ENCODE measurements at places on chromosomes 4 and X.

DNA sequence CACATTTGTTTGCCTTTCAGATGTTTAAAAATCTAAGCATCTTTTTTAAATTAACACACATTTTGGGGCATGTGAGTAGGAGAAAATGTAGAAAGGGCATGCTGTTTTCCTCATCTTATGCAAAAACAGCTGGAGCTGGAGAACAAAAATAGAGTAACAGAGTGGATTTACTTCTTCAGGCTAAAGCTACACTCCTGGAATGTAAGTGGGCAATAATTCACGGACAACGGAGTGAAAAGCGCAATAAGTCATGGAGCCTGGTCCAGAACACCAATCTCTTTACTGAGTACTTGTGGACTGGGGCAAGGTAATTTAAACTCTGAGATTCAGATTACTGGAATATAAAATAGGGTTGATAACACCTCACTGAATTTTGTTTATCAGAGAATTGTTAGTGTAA is 1018.8 kb upstream of the HS3ST1 start:
- no peak for DNase-seq

DNA sequence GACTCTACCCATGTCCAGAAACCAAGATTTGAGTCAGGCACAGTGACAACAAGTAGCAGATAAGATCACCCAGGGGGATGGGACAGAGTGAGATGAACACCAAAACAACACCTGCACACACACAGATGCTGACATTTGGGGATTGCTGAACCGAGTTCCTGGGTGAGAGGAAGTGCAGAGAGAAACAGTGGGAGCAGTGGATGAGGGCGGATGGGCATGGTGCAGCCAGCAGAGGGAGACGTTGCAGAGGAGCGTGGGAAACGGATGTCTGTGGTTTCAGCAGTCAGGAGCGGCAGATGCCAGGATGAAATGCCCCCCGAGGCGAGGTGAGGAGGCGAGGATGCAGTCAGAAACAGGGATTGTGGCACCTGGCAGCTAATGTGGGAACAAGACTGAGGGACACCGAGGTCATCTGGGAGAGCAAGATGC is 78.6 kb upstream of the STS start:
- no peak for DNase-seq

DNA sequence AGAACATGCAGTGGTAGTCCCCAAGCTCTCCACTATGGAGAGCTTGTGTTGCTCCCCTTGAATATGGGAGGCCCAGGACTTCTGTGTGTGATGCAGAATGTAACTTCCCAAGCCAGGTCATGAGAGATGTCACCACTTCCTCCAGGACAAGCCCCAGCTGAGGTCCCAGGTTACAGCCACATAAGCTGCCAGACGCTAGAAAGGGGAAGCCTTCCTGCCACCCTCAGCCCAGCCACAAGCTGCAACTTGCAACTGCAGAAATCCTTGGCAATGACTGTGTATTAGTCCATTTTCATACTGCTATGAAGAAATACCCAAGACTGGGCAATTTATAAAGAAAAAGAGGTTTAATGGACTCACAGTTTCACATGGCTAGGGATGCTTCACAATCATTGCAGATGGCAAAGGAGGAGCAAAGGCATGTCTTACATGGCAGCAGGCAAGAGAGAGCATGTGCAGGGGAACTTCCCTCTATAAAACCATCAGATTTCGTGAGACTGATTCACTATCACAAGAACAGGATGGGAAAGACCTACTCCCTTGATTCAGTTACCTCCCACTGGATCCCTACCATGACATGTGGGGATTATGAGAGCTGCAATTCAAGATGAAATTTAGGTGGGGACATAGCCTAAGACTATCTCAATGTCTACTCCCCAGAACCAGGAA is 91.5 kb upstream of the DHX15 start:
- no peak for DNase-seq

DNA sequence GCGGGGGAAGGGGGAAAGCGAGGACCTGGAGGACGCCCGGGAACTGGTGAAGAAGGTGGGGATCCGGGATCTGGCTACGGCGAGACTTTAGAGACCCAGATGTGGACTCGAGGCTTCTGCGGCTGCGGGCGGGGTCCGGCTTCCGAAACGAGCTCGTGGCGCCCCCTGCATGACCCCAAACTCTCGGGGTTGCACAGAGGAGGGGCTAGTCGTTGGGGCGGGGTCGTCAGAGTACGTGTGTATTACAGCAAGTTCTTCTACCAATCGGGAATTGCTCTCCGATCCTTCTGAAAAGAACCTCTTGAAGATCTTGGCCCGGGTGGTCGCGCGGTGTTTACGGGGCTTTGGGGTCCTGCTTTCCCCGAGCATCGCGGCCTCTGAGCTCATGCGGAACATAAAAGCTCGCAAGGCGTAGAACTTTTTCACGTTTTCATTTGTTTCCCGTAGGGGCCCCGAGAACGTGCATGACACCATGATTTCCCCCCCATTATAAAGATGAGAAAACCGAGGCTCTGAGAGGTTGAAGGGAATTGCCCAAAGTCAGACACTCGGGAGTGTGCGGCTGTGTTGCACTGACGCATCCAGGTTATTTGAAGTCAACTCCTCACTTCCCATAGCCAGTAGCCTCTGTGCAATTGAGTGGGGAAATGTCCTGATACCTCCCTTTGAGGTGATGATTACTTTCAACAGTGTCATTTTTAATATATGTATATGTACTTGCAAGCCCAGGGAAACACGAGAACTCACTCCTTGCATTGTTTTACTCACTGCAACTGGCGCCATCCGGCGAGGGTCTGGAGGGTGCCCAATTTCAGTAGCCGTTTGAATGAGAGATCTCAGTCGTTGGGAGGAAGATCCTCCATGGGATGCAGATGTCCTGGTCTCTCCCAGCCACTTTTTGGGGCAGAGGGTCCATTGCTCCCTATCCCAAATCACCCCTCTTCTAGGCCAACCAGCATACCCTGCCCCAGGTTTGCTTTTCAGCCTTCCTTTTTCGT is at the start of gene BEND4:
Gene BEND4 (minus strand): TSS at position 149 of the 998 bp plus-strand sequence. CDS start 512 bp downstream, outside the sequence.
- no peak for DNase-seq

- no peak for DNase-seq
Observed at GRCh38 chr4:48203819-48204218, 65.8 kb downstream of the TEC start.

GRCh38 chrX:1153940-1154339 is 58.5 kb downstream of the CRLF2 start:
- DNase-seq = no peak

- DNase-seq = no peak
Observed at GRCh38 chr4:36303426-36304137, 22.2 kb downstream of the DTHD1 start.

GRCh38 chr4:166662266-166662843 is 571.9 kb downstream of the SPOCK3 start:
- DNase-seq = no peak

DNA sequence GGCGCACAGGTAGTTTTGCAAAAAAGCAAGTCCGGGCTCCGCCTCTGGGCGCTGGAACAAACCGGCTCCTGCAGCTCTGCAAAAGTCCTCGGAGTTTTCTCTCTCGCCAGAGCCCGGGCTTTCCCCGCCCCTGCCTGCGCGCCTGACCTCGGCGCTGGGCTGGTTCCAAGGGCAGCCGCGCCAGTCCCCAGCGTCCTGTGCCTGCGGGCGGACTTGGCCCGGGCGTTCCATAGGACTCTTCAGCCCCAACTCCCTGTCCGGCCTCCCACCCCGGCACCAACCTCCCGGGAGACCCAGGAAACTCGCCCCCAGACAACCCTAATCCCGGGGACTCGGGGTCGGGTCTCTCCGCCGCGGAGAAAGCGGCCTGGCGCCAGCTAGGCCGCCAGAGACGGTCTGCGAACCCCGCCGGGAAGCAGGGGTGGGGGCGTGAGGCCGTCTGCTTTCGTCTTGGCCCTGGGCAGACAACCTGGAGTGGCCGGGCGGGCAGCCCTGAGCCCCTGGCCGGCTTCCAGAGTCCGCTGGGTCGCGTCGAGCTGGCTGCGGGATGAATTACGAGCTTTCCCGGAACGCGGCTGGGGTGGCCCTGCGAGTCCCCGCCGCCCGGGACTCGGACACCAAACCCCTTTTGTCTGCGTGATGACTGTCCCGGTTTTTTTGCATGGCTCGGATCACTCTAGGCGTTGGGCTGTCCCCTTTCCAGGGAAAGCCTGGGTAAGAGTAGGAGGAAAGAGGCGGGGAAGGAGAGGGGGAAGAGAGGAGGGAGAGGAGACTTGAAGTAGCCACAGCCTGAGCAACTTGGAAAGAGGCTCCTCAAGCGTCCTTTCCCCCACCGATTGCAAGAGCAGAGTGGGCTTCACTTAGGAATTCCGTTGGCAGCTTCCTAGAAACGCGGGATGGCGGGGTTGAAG is 916 bp downstream of the MXRA5 start:
- no peak for DNase-seq

- no peak for DNase-seq
Observed at GRCh38 chr4:87121341-87122065, 98.9 kb downstream of the KLHL8 start.

DNA sequence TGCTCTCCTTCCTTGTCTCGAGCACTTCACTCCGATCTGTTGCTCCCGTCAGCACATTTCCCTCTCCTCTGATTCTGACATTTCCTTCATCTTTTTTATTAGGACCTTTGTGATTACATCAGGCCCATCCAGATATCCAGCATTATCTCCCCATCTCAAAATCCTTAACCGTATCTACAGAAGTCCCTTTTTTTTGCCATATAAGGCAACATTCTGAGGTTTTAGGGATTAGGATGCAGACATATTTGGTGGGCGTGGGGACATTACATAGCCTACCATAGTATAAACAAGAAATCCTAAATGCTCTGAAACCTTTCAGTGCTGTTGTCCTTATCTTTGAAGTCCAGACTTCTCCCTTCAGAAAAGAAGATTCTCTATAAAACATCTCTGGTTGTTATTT is 505.0 kb upstream of the PITX2 start:
- no peak for DNase-seq

GRCh38 chr4:150305995-150306394 is 227.8 kb downstream of the DCLK2 start:
- no peak for DNase-seq

DNA sequence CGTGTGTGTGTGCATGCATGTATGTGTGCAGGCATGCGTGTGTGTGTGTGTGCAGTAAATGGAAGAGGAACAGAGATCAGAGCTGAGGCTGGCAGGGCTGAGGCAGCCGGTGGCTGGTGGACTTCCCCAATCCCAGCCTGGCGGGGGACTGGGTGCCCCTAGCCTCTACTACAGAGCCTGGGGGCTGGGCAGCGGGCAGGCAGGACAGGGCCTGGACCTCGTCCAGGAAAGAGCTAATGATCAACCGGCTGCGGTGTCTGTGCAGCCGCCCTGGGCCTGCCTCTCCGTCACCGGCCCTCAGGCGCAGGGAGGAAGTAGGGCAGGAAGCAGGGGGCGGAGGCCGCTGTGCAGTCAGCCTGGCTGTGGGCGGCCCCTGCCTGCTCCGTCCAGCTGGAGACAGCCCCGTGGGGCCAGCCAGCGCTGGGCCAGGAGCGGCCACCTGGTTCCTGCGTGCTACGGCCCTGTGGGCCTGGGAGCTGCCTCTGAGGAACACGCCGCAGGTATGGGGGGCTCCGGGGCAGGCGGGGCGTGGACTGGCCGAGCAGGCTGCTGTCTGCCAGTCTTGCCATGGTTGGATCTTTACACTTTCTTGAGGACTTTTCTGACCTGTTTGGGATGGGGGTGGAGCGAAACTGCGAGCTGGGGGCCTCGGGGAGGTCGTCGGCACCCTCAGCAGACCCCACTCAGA is at the start of gene SH3TC1:
Gene SH3TC1 (plus strand): TSS at position 385 of the 688 bp plus-strand sequence. CDS start 5,905 bp downstream, outside the sequence.
- DNase-seq = peak; percentile 69

GRCh38 chr4:83454686-83455085 is 937 bp downstream of the HELQ start:
- DNase-seq = no peak

GRCh38 chr4:29459926-29460325 is 1260.2 kb upstream of the PCDH7 start:
- DNase-seq = no peak

- DNase-seq = no peak
Observed at GRCh38 chr4:138741766-138742377, 273.7 kb upstream of the NOCT start.

GRCh38 chrX:127552571-127552970 is 499.6 kb downstream of the ACTRT1 start:
- no peak for DNase-seq

DNA sequence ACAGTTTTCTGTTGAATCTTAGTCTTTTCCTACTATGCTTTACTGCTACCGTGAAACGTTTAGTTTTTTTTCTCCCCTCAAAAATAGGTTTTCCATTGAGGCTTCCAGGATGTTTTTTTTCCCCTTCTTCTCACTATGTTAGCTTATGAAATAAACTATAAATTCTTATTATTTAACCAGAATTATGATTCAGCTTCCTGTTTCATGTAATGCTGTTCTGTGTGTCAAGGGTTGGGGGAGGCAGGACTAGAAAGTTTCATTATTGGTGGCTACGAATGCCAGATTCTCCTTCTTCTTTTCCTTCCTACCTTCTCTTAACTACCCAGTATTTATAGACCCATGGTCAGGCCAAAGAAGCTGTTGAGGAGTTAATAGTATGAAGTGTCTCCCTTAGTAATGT is 11.8 kb downstream of the CLCN5 start:
- DNase-seq = no peak

DNA sequence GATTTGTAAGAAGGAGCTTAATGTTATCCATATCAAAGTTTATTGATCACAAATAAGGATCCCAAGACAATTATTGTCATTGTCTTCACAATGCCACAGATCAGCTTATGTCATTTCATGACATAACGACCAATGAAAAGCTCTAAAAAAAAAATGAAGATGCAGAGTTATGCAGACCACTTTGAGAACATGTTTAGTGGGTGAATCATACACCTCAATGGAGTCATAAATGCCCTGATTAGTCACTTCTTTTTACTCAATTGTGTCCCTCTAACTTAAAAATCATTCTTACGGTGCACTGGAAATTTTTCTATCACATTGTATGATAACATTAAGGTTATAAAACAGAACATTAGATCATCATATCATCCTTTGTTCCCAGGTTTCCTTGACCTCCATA is 87.6 kb upstream of the GABRG1 start:
- no peak for DNase-seq

DNA sequence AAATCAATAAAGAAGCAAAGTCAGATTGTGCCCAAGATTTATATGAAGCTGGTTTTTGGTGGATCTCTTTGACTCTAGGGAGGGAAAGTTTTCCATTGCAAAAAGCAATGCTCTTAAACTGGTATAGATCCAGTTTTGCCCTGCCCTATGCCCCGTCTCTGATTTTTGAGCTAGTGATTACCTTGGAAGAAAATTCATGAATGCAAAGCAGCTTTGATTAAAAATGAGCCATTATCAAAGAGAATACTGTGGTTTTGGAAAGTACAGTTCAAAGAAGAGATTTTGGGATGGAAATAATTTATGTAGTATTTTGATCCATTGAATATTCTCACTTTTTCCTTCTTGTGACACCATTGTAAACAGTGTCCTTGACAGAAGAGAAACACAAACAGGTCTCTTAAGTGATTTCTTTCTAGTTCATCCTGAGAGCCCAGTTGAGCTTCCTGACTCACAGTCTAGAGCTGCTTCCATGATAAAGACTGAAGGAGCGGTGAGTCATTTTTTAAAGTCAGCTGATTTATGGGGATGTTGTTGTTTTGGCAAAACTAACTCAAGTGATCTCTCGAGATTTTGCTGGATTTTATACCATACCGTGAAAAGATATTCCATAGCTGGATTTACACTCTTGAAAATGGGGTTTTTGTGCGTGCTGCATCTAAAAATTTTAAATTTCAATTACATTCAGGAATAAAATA is 76.7 kb downstream of the AFF1 start:
- no peak for DNase-seq
